ENCODE measurements at places on chromosomes 11 and 22.
A peak's percentile ranks its signal among the peaks of the same experiment; 100 is the strongest.

GRCh38 chr11:99015634-99016454 lies 4.9 kb upstream of the CNTN5 start:
- DNase-seq, result no peak

DNA sequence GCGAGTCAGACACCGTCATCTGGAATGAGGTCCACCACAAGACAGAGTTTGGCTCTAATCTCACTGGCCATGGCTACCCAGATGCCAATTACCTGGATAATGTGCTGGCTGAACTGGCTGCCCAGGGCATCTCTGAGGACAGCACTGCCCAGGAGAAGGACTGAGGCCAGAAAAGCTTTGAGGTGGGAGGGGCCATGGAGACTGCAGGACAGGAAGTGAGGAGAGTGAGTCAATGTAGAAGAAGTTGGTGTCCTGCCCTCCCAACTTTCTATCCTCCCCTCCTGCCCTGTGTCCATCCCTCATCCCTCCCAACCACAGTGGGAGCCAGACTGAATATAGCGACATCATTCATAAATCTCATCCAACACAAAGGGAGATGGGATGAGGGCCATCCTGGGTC lies 8.0 kb downstream of the MPEG1 start:
- DNase-seq, result no peak

DNA sequence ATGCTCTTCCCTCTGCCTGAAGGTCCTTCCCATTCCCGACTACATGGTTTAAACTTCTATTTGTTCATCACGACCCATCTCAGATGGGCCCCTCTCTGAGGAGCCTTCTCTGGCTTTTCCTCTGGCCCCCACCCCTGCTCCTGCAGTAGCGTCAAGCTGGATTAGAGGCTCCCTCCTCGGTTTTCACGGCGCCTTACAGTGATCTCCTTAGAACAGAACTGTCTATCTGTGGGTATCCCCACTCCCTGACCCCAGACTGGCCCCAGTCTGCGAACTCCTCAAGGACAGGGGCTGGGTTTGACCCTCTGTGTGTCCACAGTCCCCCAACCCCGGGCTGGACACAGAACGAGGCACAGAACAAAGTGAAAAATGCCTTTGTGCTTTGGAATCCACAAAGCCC lies 2.8 kb downstream of the PLEKHB1 start:
- DNase-seq, result no peak

- peak; percentile 72 for DNase-seq
Measured at GRCh38 chr22:42500161-42500835, 19.3 kb downstream of the RRP7A start.

DNA sequence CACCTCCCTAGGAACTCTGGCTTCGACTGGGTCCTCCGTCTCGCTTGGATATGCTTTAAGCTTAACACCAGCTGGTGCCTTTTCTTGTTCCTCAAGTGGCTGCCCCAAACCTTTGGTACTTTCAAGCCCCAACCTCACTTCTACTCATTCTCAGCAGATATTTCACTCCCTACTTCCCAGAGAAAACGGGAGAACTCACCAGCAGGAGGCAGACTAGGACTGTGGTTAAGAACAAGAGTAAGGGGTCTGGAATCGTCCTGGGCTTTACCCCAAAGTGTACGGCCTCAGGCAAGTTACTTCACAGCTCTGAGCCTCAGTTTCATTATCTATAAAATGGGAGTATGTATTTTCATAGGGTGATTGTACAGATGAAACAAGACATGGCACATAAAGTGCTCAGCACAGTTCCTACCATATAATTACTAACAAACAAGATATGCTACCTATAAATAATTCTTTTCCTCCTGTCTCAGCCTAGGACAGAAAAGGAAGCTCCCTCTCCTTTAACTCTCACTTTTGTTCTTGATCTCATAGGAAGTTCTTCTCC lies 37.8 kb downstream of the PAMR1 start:
- DNase-seq, result no peak

- DNase-seq, result no peak
Measured at GRCh38 chr11:17073370-17074027, 4.0 kb downstream of the RPS13 start.

DNA sequence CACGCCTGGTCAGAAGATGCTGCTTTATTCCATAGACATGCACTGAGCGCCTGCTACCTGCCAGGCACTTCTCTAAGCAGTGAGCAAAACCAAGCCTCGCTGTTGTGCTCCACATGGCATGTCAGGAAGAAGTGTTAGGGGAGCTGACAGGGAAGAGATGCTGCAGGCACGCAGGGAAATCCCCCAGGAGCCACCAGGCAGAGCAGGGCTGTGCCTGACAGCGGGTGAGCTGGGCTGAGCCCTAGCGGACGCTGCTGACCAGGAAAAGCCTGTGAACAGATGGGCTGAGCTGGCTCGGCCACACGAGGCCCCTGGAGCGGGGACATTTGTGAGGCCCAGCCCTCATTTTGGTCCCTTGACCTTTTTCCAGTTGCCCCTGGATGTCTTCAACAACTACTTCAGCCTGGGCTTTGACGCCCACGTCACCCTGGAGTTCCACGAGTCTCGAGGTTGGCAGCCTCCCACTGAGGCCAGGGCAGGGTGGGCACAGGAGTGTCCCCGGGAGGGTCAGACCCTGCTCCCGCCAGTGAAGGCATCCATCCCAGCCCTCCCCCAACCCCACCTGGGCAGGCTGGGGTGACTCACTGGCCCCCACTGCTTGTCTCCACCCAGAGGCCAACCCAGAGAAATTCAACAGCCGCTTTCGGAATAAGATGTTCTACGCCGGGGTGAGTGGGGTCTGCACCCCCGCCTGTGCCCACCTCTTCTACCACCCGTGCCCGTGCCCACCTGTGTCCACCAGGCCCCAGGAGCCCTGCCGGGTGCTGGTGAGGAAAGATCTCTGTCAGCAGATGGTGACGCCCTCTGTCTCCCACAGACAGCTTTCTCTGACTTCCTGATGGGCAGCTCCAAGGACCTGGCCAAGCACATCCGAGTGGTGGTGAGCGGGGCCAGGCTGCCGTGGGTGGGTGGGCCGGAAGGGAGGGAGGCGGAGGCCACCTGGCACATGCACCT lies 7.4 kb upstream of the MDK start:
- DNase-seq, result no peak

- no peak for DNase-seq
Measured at GRCh38 chr22:20586403-20586745, 79.0 kb downstream of the MED15 start.

- DNase-seq, result peak; percentile 36
Measured at GRCh38 chr22:31561238-31561887, 65.0 kb downstream of the SFI1 start.

DNA sequence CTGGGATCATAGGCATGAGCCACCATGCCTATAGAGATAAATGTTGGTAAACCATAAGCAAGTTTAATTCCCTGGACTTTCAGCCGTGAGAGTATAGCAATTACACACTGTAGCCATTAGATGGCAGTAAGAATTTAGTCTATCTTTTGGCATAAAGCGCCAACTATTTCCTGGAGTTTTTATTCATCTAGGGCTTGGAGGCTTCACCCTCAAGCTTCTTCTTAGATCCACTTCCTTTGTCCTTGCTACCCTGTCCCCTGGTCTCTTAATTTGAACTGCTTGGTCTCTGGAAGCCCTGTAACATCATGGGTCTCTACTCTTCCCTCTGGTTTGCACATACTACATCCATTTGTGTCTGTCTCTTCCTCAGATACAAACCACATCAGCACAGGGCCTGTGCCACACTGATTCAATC lies 38.2 kb downstream of the OR10A6 start:
- peak; percentile 2 for DNase-seq

- DNase-seq, result no peak
Measured at GRCh38 chr11:20131788-20132666, 28.2 kb downstream of the DBX1 start.

GRCh38 chr22:42160251-42160650 lies 29.6 kb upstream of the CYP2D6 start:
- no peak for DNase-seq

All from activated CD4-positive, alpha-beta T cell treated with anti-CD3 and anti-CD28 coated beads for 24 hours (primary cell).